Left colon (tissue), 2 donors: ENCODE measurements at places on chromosomes 12 and 14. TPM values are rescaled to one million over a fixed set of nuclear protein-coding genes. Genes with fewer than 3 reads are reported as not detected.

- no peak for DNase-seq
Measured at GRCh38 chr14:55160989-55161388, 30.4 kb downstream of the DLGAP5 start.

DNA sequence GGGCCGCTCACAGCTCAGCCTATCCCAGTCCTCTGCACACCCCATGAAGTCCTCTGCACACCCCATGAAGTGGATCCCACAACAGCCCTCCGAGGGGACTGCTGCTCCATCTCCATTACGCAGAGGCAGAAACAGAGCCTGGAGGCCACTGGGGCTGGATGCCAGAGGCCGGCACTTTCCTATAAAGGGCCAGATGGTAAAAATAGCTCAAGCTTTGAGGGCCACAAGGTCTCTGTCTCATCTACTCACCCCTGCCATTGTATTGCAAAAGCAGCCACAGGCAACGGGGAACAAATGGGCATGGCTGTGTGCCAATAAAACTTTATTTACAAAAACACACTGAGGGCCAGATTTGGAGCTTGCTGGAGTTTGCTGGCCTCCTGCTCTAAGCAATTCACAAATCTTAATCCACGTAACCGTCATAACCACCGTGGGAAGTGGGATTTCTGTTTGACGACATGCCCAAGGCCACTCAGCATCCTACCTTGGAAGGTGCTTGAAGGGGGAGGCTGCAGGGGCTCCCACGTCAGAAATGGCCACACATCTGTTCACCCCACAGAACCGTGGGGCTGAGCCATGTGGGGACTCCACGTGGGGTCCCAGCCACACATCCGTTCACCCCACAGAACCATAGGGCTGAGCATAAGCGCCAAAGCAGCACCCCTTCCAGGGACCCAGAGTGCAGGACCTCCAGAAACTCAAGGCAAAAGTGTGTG lies 92.0 kb downstream of the NCOR2 start:
- DNase-seq = no peak

DNA sequence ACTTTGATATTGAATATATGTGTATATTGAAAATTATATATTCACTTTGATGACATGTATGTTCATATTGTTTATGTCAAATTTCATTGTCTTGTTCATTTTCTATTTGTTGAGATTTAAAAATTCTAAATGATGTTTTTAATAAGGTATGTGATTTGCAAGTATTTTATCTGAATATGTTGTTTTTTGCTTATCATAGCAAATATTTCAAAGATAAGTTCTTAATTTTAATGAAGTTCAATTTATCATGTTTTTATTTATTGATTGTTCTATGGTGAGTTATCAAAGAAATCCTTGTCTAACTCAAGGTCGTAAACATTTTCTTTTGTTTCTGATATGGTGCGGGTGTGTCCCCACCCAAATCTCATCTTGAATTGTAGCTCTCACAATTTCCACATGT lies 45.2 kb downstream of the OR9K2 start:
- no peak for DNase-seq

- no peak for DNase-seq
Measured at GRCh38 chr12:28172434-28173030, 17.7 kb upstream of the CCDC91 start.

DNA sequence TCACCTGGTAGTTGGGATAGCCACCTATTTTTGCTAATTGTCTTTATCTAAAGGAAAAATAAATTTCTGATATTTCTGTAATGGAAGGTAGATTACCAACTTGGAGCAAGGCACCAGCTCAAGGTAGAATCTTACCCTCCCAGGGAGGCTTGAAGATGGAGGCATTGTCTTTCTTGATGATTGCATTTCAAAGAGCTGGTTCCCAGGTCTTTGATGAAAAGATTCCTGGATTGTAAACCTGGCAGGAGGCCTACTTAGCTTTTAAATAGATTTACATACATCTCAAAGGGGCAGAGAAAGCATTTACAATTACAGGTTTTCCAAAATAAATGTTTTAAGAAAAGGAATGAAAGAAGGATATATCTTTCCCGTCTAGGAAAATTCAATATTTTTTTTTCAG lies 729.2 kb downstream of the LRFN5 start:
- DNase-seq = no peak

- no peak for DNase-seq
Measured at GRCh38 chr12:27026257-27026656, 3.9 kb downstream of the MED21 start.

DNA sequence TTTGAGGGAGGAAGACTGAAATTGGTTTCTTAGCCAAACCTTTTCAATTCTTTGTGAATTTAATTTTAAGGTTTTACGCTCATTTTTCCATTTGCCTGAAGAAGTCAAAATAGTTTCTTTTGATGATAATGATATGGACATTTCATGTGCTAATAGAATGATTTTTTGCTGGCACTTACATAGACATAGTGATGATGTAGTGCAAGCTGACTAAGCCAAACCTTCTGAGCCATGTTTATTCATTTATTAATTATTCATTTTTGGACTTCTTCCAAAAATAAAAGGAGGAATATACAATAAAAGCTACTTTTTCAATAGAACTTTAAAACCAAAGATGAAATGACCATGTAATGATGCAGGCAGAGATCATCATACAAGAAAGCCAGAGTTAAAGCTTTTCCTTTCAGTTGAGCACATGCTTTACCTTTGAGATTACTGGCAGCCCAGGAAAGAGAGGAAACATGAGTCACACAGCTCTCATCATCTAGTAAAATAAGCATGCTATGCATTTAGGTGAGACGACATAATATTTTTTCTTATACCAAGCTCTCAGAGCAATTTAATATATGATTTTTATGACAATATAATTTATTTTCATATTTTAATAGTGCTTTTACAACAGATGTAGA lies 24.8 kb downstream of the KCNA1 start:
- DNase-seq = no peak

GRCh38 chr12:52214421-52214802 lies 18.6 kb upstream of the KRT7 start:
- DNase-seq = no peak

- DNase-seq = no peak
Measured at GRCh38 chr14:55340482-55340881, 69.3 kb downstream of the FBXO34 start.

DNA sequence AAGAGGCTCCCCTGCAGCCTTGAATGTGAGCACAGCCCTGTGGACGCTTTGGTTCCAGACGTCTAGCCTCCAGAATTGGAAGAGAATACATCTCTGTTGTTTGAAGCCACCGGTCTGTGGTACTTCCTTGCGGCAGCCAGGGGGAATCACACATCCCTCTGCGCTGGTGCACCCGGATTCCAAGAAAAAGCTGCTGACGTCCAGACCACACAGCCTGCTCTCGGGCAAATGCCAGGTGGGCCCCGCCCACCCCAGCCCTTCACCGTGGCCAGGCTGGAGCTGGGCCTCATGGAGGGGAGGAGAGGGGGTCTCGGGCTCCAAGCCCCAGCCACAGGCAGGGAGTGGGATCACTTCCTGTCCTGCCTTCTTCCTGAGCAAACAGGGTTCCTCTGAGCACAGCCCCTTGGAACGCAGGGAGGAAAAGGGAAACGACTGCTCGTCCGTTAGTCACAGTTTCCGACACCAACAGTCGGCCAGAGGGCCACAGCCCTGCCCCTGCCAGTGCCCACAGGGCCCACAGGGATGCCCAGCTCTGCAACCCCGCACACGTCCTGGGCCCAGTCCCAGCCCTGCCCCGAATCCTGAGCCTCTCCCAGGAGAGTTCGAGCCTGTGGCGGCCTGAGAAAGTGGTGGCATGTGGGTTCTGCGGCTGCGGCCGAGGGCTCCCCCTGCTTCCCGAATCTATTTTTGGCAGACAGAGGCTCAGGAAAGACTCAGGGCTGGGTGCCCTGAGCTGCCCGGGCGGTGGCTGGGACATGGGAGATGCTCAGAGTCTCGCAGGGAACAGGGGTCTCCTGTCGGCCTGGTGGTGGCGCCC lies 85.3 kb downstream of the RFLNA start:
- DNase-seq = peak; percentile 60

GRCh38 chr12:105459760-105460330 lies 129.4 kb downstream of the C12orf75 start:
- DNase-seq = no peak

GRCh38 chr12:58225203-58225877 lies 284.0 kb downstream of the ATP23 start:
- no peak for DNase-seq

DNA sequence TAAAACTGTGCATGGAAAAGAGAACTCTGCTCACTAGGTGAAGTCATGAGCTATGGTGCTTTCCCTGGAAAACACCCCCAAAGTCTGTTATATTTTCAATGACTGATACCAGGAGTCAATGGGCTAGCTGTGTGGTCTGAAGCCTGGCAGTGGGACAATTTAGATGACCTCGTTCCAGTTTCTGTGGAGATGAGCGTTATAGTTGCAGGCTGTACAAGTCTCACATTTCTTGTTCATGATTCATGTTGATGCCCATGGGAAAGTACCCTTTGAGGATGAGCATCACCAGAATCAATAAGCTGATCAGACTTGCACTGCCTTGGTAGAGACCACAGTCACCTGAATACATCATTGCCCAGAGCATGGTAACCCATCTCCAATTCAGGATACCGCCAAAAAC lies 70.7 kb downstream of the NOVA1 start:
- DNase-seq = no peak

DNA sequence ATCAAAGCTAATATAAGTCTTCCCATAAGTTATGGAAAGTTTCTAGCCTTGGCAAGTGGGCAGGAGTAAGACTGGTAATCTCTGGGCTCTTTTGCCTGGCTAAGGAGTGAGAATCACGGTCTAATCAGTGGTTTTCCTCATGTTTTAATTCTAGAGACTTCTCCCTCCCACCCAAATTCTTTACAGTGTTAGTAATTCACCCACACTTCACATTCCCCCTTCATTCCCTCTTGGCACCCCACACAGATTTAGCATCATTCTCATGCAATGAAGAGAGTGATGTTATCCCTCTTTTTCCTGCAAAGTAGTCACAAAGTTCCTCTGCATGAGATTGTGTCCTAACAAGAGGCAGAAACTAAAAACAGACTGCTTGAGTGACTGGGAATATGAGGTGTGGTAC lies 28.6 kb upstream of the CACNA2D4 start:
- no peak for DNase-seq

Gene ARHGEF25
- 3.1 TPM for total RNA-seq

Gene SPTLC2
- 59.8 TPM for total RNA-seq

Gene VCPKMT
- total RNA-seq = 5.4 TPM

Gene SLC6A15
- total RNA-seq = 0.45 TPM

Gene CCND2
- total RNA-seq = 97.7 TPM

Gene SIX4
- total RNA-seq = 0.11 TPM

Gene GDF3
- total RNA-seq = not detected

Gene KRT2
- not detected for total RNA-seq

Gene VRTN
- not detected for total RNA-seq

Gene LIN7A
- 2.6 TPM for total RNA-seq

Gene BCDIN3D
- total RNA-seq = 4.7 TPM

Gene SLC22A17
- 2.7 TPM for total RNA-seq

Gene NRL
- 1.2 TPM for total RNA-seq

Gene SLC5A8
- 0.06 TPM for total RNA-seq

Gene SPX
- not detected for total RNA-seq
